ENCODE measurements at places on chromosomes 11 and 22. TPM values are rescaled to one million over a fixed set of nuclear protein-coding genes. Genes with fewer than 3 reads are reported as not detected.

GRCh38 chr11:107702723-107703122, 9.1 kb downstream of the SLN start:
- DNase-seq: no peak

- peak; percentile 13 for DNase-seq
These were observed 84.4 kb upstream of the TRPC6 start for GRCh38 chr11:101668236-101668635.

The CCDC157 gene
- 5.4 TPM for polyA plus RNA-seq

DNA sequence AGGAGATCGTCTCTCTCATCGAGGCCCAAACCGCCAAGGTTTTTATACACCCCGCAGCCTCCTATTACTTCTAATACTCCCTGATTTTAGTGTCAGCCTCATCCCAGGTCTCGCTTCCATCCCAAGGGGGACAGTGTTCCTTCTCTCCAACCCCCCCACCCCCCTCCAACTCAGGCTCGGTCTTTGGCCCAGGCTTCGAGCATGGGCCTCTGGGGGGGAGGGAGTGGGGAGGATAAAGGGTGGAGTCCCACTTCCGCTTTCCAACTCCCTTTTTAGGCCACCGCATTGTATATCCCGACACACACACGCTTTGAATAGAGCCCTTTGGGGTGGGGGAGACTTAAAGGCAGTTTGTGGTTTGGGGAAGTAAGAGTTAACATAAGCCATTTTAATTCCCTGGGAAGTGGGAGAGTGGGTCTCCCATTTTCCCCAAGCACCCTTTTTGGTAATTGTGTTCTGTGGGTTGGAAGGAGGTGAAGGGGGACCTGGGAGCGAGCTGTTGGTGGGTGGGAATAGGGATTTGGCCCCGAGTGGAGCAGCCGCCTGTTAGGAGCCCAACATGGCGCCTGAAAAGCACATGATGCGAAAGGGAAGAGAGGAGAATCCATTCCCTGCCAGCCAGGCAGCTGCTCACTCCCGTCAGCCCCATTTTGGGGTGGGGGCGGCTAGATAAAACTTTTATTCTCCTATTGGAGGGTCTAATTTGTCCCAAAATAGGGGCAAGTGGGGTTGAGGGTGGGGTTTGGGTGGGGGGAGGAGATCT, 844 bp downstream of the PCF11 start:
- peak; percentile 55 for DNase-seq

The CDK2AP2 gene
- 60.8 TPM for polyA plus RNA-seq

- no peak for DNase-seq
These were observed 56.4 kb downstream of the TRAF6 start for GRCh38 chr11:36453678-36454077.

GRCh38 chr22:35174401-35175038, 82.8 kb upstream of the HMGXB4 start:
- no peak for DNase-seq

GRCh38 chr11:35822815-35823495, 120.9 kb upstream of the LDLRAD3 start:
- no peak for DNase-seq

DNA sequence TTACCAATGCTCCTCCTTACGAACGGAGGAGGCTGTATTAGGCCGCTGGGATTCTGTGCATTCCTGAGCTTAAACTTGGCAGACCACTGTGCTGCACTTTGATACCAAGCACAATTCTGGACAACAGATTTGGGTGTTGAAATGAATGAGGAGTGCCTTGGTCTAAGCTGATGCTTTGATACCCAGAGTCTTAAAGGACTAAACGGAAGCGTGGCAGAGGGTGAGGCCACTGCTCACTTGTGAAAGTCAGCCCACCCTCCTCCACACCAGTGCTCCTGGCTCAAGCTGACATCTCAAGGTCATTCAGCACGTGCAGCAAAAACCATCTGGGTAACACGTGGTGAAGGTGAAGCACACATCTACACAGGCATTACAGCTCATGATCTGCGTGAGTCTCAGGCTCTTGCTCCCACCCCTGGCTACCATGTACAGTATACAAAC, 85.9 kb downstream of the MICAL3 start:
- no peak for DNase-seq

- no peak for DNase-seq
These were observed 17.5 kb upstream of the EHF start for GRCh38 chr11:34603129-34604001.

The CCDC87 gene
- 0.24 TPM for polyA plus RNA-seq

DNA sequence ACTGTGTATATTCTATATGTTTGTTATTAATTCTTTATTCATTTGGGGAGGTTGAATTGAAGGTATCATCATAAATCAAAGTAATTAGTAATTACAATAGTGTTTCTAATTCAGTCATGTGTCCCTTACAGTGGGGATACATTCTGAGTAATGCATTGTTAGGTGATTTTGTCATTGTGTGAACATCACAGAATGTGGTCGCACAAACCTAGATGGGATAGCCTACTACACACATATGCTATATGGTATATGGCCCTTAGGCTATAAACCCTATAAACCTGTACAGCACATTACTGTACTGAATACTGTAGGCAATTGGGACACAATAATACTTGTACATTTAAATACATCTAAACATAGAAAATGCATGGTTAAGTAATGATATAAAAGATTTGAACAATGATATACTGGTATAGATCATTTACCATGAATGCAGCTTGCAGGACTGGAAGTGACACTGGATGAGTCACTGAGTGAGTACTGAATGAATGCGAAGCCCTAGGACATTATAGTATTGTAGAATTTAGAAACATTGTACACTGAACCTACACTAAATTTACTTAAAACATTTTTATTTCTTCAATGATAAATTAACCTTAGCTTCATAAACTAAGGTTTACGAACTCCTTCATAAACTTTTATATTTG, 936.2 kb upstream of the CHORDC1 start:
- no peak for DNase-seq

The OR8G1 gene
- not detected for polyA plus RNA-seq

DNA sequence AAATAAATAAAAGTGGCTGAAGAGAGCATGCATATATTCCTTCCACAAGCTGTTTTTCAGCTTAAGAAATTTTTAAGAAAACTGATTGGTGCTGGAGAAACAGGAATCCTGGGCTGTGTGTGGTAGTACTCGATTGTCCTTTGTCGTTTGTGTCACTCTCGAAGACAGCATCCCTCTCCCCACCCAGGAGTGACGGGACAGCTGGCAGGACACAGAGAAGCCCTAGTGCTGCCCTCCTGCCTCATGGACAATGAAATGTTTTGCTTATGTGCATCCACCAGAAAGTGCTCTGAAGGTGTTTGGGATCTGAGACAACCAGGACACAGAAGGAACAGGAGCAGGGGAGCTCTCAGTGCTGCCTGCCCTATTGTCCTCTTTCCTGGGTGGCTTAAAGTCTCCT, 12.8 kb downstream of the PLAAT4 start:
- no peak for DNase-seq

DNA sequence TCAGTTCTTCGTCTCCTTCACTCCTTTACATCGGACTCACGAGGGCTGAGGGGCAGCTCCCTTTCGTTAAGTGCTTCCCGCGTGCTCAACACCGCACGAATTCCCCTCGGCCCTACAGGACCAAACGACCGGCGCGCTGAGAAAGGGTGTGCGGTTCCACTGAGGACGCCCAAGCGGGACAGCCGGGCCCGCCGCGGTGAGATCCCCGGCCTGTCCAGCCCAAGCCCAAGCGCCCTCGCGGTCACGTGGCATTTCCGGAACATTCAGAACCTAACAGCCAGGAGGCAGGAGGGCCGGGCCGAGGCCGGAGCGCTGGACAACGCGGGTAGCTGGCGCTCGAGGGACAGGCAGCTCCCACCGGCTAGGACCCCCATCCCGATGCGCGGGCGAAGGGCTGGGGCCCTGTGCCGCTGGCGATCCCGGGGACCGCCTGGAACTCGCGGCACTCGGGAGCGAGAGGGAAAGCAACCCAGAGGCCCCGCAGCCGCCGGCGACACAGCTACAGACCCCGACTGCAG, 737 bp upstream of the STIP1 start:
- no peak for DNase-seq

The CARD18 gene
- not detected for polyA plus RNA-seq

DNA sequence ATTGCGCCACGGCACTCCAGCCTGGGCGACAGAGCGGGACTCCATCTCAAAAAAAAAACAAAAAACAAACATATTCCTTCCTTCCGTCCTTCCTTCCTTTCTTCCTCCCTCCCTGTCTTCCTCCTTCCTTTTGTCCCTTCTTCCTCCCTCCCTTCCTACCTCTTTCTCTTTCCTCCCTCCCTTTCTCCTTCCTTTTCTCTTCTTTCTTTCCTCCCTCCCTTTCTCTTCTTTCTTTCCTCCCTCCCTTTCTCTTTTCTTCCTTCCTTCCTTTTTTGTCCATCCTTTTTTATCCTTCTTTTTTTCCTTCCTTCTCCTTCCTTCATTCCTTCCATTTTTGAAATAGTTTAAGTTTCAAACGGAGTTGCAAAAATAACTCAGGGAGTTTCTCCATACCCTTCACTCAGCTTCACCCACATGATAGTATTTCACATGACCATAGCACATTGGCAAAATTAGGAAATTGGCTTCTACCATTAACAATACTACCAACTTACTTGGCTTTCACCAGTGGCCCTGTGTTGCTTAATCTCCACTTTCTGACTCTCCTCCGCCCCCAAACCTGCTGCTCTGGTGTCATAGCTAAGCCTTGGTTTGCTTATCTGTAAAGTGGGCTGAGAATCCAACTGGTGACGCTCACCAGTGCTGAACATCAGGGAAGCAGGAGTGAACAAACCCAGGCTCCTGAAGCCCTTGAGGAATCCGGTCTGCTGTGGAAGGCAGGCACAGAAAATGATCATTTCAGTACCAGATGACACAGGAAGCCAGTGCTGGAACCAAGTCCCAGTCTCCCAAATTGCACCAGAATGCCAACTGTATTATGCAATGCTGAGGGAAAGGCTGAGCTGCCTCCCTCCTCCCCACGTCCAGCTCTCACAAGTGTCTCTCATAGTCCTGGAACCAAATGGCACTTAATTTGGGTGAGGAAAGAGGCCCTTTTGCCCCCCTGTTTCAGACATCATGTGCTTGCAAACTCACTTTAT, 17.2 kb upstream of the CRYBB3 start:
- no peak for DNase-seq

GRCh38 chr11:15236559-15236958, 121.8 kb downstream of the INSC start:
- DNase-seq: no peak

- no peak for DNase-seq
These were observed 35.6 kb downstream of the TBX1 start for GRCh38 chr22:19796160-19796559.

The TMEM191C gene
- 2.3 TPM for polyA plus RNA-seq

The PTPRJ gene
- polyA plus RNA-seq: 23.5 TPM

DNA sequence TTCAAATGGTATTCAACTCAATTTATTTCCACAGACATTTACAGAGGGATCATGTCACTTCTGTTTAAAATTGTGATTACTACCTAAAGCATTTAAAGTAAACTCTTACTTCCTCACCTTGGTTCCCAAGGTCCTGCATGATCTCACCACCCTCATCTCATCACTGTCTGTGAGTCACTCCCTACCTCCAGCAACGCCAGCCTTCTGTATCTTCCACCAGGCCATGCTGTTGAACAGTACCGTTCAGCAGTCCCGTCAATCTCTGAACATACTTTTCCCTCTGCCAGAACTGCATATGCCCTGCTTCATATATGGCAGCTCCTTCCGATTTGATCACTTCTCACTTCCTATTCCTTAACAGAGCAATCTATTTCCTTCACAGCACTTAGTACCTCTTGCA, 2.0 kb downstream of the FBXO3 start:
- no peak for DNase-seq

DNA sequence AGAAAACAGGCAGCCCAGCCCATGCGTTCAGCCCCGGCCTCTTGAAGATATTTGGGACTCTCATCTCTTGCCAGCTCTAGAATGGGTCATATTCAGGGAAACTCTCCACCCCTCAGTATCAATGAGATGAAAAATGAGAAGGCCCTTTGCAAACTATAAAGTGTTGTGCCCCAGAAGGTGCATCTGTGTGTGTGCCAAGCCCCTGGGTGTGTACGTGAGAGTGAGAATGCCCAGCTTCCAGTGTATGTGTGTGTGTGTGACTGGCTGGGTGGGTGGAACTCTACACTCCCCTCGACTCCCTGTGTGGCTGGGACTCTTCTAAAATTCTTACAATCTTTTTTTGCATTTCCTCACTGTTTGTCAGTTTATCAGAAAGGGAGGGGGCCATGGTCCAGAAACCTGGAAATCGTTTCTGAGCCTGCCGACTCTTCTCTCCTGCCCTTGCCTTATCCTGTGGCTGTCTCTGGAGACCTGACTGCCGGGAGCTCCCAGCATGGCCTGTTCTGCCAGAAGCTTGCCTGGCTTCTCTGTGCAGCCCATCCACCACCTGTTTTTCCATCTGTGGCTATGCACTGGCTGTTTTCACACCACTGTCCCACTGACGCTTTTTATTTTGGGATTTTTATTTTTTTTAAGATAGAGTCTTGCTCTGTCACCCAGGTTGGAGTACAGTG, 1.2 kb downstream of the P2RY6 start:
- no peak for DNase-seq

- DNase-seq: no peak
These were observed 540 bp downstream of the MS4A14 start for GRCh38 chr11:60396799-60397198.

The BCL2L13 gene
- polyA plus RNA-seq: 48.4 TPM

DNA sequence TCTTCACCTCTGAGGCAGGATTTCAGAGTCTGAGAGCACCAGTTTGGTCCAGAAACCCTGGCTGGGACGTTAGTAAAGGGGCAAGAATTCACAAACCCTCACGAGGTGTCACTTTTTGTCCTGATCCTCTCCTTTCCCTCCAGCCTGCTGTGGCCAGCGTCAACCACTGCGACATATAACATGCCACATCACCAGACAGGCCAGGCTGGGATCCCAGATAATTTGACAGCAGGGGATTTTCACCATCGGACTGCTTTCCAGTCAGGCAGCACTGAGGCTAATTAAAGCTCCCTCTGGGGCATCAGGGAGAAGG, 36.8 kb upstream of the RBFOX2 start:
- no peak for DNase-seq

The SMCO4 gene
- polyA plus RNA-seq: 16.0 TPM

The NCR3LG1 gene
- polyA plus RNA-seq: 2.0 TPM

The PHF21B gene
- polyA plus RNA-seq: 8.9 TPM

DNA sequence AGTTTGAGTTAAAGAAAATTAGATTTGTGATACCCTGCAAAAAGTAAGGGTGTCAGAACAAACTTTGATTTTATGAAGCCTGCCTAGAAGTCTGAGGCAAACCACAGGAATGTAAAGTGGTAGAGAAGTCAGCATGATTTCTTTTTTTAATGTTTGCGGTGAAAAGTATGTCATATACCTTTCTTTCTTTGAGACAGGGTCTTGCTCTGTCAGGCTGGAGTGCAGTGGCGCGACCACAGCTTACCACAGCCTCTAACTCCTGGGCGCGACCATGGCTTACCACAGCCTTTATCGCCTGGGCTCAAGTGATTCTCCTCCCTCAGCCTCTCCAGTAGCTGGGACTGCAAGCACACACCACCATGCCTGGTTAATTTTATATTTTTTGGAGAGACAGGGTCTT, 4.7 kb downstream of the API5 start:
- DNase-seq: no peak

All from left renal cortex interstitium (tissue), 4 donors.